ENCODE measurements at places on chromosomes 2 and 18.

DNA sequence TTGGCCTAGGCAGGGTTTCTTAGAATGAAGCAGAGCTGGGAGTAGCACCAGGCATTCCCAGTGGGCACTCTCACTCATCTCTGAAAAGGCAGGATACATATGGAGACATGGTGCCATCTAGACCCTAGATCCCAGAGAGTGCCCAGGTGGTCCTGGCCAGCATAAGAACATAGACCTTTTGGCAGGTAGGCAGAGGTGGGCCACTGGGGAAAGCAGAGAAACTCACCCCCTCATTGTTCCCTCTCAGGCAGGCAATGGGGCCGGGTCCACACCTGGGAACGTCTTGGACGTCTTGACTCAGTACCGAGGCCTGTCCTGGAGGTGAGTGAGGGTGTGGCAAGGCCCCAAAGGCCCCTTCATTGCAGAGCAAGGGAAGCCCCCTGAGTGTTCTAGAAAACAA, 69.2 kb downstream of the PLB1 start:
- DNase-seq: no peak

GRCh38 chr18:64717026-64717425, 568.1 kb upstream of the LINC00305 start:
- DNase-seq: no peak

DNA sequence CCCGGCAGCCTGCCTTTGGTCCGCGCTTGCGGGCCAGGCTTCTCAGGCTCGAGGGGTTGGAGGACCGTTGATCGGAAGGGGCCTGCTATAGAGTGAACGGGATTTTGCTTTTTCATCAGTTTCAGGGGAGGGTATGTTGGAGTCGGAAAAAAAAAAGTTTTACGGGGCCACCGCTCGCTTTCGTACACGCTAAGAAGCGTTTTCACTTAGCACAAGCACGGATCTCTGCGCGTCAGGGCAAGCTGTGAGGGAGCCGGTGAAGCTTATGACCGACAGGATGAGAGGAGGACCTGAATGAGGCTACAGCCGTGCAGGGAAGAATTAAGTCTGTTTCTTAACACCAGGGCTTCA, 443 bp downstream of the CPSF3 start:
- DNase-seq: peak; percentile 58

- no peak for DNase-seq
These were observed 960.1 kb downstream of the CPS1 start for GRCh38 chr2:211516537-211516936.

GRCh38 chr2:102509749-102510148, 36.7 kb downstream of the SLC9A4 start:
- no peak for DNase-seq

DNA sequence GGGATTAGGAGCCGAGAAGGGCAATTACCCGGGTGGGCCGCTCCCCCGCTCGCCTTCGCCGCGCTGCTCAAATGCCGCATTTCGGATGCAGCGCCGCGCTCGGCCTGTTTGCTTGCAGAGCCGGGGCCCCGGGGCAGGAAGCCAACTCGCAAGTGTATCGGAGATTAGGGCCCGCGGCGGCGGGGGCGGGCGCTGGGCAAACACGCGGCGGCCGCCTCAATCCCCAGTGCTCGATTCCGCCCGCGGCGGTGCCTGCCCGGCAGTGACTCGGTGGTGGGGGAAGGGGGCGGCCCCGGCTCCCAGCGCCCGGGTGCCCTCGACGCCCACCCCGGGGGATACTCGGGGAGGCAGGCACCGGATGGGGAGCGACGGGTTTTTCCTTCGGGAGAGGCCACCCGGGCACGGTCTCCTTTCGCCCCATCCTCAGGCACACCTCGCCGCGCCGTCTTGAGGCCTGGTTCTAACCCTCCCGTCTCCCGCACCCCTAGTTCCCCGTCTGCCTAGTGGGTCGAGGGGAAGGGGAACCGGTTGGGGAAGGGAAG, 26.6 kb upstream of the NOTO start:
- DNase-seq: peak; percentile 72

DNA sequence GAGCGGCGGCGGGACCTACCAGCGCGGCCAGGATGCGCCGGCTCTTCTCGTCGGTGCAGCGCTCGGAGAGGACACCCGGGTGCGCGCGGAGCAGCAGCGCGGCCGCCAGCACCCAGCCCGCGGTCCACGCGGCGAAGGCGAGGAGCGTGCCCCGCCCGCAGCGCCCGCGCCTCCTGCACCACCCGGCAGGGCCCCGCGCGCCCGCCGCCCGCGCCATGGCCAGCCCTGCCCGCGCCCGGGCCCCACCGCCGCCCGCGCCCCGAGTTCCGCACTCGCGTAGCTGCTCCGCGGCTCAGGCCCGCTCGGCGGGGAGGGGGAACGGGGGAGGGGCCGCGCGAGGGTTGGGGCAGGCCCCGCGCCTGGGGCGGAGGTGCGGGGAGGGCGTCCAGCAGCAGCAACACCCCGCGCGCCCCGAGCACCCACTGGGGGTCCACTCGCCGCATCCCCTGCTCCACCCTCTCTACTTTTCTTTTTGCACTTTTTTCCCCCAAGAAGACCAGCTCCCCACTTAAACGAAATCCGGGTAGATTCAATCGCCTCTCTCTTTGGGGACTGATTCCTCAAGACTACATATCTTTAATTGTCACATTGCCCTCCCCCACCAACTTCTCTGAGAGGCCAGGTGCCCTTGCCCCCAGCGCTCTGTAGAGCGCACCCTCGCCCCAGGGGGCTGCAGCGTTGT, at the start of gene DIPK1C:
DIPK1C (minus strand) TSS at position 266 of the 682 bp plus-strand sequence; CDS start at position 217, 49 bp downstream.
- DNase-seq: no peak

DNA sequence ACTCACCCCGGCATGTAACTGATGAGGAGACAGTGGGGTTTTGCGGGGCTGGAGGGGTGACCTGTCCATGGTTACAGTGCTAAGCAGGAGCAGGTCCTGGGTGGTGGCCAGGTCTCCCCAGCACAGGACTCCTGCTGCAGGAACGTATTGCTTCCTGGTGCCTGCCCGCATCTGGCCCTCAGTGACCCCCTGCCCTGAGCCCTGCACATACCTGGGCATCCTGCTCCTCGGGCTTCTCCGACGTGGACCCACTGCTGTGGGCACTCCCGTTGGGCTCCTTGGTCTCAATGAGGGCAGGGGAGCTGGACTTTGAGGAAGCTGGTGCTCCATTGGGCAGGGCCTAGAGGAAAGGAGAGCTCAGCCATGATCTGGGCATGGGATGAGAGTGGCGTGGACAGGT, 43.5 kb downstream of the CENPO start:
- no peak for DNase-seq

- no peak for DNase-seq
These were observed 13.5 kb downstream of the TRIB2 start for GRCh38 chr2:12730265-12730664.

- no peak for DNase-seq
These were observed 15.4 kb upstream of the DGKD start for GRCh38 chr2:233338812-233339368.

GRCh38 chr2:40374543-40375240, 77.2 kb downstream of the SLC8A1 start:
- no peak for DNase-seq

GRCh38 chr2:128086244-128086643, 4.8 kb upstream of the UGGT1 start:
- DNase-seq: no peak

- no peak for DNase-seq
These were observed 430.9 kb upstream of the HNRNPA3 start for GRCh38 chr2:176781570-176782217.

GRCh38 chr2:96109931-96110511, 6.3 kb downstream of the ADRA2B start:
- no peak for DNase-seq

DNA sequence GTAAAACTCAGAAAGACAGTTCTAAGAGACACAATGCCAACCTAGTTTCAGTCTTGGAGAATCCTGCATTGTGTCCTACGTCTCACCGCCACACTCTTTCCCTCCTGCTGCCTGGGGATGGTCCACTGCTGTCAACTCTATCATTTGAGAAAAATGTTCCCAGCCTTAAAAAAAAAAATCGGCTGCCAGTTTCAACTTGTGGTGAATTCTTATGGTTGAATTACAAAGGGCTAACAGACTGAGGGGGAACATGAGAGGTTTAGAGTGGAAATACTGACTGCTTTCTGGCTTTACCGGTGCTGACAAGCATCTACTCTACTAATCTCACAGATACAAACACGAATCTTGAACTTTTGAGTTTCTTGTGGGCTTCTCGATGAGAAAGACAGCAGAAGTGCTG, 74.0 kb downstream of the NAB1 start:
- peak; percentile 48 for DNase-seq

GRCh38 chr2:9269695-9270360, 63.2 kb downstream of the ASAP2 start:
- no peak for DNase-seq

DNA sequence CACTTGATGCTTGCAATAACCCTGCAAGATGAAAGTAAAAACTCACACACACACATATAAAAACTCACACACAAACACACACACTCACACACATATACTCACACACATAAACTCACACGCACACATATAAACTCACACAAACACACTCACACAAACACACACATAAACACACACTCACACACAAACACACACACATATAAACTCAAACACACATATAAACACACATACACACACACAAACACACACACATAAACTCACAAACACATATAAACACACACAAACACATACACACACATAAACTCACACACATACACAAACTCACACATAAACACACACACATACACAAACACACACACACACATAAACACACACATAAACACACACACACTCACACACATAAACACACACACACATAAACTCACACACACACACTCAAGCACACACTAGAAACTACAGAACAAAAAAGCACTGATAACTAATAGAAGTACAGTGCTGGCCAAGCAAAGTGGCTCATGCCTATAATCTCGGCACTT, 117.7 kb upstream of the TEKT4 start:
- DNase-seq: no peak

DNA sequence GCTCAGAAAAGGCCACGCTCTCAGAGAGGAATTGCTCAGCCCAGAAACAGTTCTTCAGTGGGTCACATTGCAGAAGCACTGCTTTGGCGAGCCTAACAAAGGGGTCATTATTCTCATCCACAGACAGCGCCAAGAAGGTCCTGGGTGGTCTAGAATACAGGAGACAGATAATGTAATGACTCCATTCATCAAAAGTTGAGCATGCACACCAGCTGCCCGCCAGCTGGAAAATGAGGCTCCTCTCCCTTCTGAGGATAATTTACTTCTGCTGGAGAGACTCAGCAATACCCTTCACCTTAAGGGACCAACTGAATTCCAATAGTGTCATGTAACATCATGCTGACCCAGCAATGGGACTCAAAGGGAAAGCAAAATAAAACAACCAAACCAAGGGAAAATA, 79.9 kb downstream of the TRIB2 start:
- DNase-seq: no peak

- DNase-seq: no peak
These were observed 35.5 kb downstream of the ACVR1 start for GRCh38 chr2:157840568-157841156.

- no peak for DNase-seq
These were observed 63.3 kb upstream of the ACTR3 start for GRCh38 chr2:113826346-113827285.

- DNase-seq: no peak
These were observed 71.7 kb downstream of the ZFP36L2 start for GRCh38 chr2:43154685-43155084.

DNA sequence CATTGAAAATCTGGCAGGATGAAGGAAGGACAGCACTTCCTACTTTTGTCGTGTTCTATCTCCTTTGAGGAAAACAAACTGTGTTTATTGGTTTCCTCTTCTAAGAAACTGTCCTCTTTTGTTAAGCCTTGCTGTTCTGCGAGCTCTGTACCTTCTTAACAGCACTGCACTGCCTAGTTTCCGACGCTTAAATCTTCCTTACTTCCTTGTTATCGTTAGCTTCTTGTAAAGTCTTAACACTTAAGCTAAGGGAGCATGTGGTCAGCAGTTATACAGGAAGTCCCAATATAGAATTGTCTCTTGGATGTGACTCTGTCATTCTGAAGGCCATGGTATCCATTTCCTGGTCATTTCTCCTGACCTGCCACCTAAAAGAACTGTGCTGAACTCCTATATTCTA, 552.8 kb upstream of the NRP2 start:
- DNase-seq: no peak

Measured in activated CD8-positive, alpha-beta memory T cell treated with anti-CD3 and anti-CD28 coated beads, Interleukin-2, amount 10 ng/mL, durations not matched to agents 7 days and 5 days (primary cell).